ENCODE measurements at places on chromosomes 11 and 22. TPM values are rescaled to one million over a fixed set of nuclear protein-coding genes. Genes with fewer than 3 reads are reported as not detected.
A peak's percentile ranks its signal among the peaks of the same experiment; 100 is the strongest.

DNA sequence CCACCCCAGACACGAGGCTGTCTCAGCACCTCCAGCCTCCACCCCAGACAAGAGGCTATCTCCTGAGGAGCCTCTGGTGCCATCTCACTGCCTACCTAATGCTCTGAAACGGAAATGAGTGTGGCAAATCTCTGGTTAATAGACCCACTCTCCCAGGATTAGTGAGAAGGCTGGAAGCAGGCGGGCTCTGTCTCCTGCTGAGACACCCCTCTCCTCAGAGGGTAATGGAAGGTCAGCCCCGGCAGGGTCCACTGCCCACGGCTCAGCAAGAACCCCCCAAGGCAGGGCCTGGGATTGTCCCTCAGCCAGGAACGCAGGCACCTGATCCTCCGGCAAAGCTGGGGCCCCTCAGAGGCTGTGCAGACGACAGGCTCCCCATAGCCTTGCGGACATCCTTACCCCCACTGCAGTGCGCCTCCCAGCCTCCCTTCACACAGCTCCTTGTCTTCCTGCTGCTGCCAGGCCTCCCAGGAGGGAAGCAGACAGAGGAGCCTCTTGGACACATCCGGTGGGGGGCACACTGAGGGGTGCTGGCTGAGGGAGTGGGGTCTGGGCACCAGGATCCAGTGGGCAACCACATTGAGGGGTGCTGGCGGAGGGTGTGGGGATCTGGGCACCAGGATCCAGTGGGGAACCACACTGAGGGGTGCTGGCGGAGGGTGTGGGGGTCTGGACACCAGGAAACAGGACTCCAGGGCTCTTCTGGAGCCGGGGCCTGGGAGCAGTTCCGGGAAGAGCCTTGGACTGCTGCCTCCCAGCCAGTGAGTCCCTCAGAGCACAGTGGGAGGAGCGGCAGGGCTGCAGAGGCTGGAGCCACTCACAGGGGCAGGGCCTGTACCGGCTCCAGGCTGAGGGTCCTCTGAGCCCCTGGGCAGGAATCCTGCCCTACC, 13.1 kb downstream of the CHID1 start:
- DNase-seq: no peak

DNA sequence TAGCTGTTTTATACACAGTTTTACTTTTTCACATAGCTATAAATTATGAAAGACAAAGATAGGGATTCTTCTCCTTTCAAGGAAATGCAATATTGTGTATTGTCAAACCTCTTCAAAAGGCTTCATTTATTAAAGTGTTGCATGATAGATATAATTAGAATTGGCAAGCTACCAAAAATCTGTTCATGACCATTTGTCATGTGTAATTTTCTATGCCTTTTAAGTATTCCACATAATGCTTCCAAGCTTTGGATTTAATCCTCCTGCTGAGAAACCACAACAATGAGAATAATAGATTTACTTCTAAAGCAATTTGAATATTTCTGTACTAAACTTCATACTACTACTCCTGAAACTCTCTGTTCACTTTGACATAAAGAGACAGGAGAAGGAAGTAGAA, 403.2 kb upstream of the CCDC179 start:
- no peak for DNase-seq

Gene TRIM6
- total RNA-seq: not detected

- no peak for DNase-seq
Measured at GRCh38 chr11:122007601-122008071, 108.4 kb downstream of the BLID start.

- DNase-seq: no peak
Measured at GRCh38 chr22:37439347-37439746, 12.1 kb upstream of the ELFN2 start.

DNA sequence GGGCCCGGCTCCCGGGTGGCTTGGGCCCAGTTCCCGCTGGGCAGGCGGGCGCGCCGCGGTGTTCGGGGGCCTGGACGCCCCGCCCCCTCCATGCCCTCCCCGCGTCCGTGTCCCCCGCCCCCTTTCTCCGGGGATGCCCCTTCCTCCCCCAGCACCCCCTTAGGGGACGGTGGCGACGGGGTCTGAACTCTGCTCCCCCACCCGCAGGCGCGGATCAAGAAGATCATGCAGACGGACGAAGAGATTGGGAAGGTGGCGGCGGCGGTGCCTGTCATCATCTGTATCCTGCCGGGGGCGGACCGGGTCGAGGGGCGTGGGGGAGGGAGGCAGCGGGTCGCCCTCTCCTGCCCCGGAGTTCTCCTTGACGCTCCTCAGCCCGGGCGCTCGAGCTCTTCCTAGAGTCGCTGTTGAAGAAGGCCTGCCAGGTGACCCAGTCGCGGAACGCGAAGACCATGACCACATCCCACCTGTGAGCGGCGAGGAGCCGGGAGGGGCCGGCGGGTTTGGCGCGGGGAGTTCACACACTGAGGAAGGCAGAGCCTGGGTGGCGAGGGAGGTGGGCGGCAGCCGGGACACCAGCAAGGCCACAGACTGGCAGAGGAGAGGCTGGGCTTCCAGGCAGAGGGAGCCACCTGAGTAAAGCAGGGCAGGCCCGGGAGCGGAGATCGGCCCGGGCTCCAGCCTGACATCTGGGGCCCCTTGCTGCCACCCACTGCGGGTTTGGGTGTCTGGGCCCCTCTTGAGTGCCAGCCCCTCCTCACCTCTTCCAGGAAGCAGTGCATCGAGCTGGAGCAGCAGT, 546 bp downstream of the DRAP1 start:
- peak; percentile 79 for DNase-seq

GRCh38 chr11:61338783-61339489, 5.9 kb downstream of the TKFC start:
- DNase-seq: no peak

DNA sequence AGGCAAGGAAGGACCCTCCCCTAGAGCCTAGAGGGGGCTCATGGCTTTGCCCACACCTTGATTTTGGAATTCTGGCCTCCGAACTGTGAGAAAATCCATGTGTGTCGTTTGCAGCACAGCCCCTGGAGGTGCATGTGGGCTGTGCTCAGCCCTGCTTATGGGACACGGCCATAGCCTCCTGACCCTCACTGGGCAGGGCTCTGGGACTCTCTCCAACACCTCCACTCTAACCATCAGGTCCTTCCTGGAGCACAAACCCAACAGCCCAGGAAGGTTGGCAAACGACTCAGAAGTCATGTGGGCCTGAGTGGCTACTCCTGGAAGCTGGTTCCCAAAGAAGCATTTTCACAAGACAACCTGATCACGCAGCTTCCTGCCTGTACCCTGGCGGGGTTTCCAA, 144.1 kb downstream of the CTTN start:
- DNase-seq: peak; percentile 23

DNA sequence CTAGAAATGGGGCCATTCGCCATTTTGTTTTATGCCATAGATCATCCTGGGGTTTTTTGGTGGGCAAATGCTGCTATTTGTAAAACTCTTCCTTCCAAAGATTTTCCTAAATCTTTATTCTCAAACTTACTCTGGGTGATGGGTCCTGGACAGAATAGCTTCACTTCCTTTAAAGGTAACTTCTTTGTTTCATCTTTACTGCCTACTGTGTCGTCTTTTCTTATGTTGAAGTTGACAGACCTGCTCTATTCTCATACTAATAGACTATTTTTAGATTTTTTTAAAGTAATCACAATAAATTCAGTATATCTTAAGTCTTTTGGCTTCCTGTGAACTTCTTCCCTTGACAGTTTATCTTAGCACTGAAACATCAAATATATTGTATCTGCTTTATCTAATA, 98.6 kb downstream of the YAP1 start:
- DNase-seq: no peak

Gene HORMAD2
- total RNA-seq: not detected

Gene DNAJB13
- 0.22 TPM for total RNA-seq

Gene OR8G5
- total RNA-seq: not detected

DNA sequence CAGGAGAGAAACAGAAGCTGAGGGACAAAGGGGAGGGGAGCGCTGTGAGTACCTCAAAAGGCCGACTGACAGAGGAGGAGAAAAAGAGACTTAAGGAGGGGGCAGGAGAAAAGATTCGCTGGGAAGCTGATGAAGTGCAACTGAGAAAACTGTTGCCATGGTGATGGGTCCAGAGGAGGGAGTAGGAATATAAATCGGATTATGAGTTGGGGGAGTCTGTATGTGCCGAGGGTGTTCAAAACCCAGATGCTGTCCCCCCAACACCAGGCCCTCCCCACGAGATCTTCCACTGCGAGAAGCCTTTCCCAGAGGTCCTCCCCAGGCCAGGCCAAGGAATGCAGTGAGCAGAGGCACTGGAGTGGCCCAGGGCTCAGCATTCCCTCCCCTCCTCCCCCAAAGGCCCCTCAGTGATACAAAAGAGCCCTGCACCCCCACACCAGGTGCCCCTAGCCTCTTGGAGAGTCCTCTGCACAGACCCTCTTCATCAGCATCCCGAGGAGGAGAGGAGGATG, 13.7 kb upstream of the BCL9L start:
- DNase-seq: no peak

DNA sequence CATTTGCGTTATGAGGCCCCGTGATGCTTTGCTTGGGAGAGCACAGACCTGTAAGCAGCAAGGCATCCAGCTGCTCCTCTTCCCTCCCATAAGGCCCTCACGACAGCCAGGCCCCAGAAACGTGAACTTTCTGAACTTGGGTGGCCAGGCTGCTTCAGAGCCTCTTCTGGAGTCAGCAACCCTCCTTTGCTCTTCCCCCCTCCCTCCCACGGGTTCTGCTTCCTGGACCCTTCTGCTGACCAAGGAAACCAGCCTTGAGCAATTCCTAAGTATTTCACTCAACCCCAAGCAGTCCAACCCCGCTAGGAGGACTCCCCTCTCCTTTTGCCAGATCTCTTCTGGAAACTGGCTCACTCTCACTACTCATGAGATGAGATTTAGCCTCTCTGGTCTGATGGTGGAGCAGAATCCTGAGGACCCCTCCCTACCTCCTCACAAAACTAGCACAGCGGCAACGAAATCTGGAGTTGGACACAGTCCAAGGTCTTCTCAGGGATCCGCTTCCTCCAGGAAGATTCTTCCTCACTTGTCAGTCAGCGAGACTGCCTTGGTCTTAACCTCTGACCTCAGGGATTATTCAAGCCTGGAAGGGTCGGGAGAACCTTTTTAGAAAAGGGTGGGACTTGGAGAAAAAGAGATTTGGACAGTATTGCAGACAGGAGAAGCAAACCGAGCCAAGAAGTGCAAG, 86.2 kb downstream of the UBASH3B start:
- DNase-seq: no peak

Gene MOGAT2
- total RNA-seq: not detected

GRCh38 chr11:8045839-8046238, 35.2 kb upstream of the TUB start:
- DNase-seq: no peak

Gene GPHA2
- not detected for total RNA-seq

DNA sequence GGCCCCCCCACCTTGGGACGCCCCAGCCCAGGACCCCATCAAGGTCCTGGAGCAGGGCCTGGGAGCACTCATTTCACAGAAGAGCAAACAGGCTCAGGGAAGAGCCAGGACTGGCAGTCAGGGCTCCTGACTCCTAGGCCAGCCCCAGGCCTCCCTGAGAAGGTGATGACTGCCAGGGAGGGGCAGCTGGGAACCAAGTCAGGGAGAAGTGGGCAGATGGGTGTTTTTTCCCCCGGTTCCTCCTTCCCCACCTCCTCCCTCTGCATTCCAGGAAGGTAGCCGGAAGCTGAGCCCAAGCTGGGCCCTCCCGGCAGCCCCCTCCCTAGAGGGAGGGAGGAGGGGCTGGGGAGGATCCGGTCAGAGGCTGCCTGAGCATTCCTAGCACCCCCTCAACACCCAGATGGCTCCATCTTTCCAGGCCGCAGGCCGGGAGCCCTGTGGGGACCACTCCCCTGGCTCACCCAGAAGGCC, 19.6 kb downstream of the MYRF start:
- no peak for DNase-seq

- DNase-seq: no peak
Measured at GRCh38 chr11:65334696-65335295, 1.1 kb downstream of the DPF2 start.

Gene STX3
- total RNA-seq: 7.9 TPM

- DNase-seq: no peak
Measured at GRCh38 chr11:64476881-64477280, 114.1 kb upstream of the SLC22A12 start.

- DNase-seq: no peak
Measured at GRCh38 chr11:117752721-117753237, 44.2 kb downstream of the DSCAML1 start.

Gene VSIG10L2
- total RNA-seq: not detected

DNA sequence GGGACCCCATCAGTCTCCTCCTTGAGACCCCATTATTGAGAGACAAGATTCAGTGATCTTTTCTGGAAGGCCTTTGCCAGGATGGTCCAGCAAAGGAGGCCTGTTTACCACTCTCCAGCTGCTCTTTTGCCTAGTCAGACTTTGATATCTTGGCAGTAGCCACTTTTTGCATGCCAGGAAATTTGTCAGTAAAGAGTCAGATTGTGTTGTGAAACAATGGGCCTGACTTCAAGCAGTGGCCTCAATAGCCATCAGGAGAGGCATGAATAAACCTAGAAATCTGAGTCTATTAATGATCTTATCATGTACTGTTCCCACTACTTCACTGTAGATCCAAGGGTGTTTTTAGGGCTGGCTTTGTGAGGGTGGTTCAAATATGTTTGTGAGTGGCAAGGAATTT, 479.4 kb downstream of the JRKL start:
- no peak for DNase-seq

Gene SMTNL1
- total RNA-seq: not detected

DNA sequence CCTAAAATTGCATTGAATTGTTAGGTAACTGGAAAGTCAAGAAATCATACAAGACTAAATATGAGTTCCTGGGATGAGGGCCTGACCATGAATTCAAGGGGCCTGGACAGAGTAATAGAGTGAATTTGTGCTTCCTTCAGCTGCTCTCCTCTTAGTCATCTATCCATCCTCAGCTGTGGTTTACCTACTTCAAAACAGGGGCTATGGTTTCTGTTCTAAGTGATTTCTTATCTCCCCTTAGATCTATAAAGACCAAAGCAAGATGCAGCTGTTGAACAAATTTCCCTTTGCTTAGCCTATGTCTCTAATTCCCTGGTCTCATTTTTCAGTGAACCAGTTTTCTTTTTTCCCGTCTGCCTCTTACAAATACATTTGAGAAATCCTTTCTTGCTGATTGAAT, 428.5 kb downstream of the FAM181B start:
- DNase-seq: no peak

Gene APOA5
- total RNA-seq: not detected

- peak; percentile 90 for DNase-seq
Measured at GRCh38 chr22:46734830-46735453, 3.1 kb downstream of the CERK start.

DNA sequence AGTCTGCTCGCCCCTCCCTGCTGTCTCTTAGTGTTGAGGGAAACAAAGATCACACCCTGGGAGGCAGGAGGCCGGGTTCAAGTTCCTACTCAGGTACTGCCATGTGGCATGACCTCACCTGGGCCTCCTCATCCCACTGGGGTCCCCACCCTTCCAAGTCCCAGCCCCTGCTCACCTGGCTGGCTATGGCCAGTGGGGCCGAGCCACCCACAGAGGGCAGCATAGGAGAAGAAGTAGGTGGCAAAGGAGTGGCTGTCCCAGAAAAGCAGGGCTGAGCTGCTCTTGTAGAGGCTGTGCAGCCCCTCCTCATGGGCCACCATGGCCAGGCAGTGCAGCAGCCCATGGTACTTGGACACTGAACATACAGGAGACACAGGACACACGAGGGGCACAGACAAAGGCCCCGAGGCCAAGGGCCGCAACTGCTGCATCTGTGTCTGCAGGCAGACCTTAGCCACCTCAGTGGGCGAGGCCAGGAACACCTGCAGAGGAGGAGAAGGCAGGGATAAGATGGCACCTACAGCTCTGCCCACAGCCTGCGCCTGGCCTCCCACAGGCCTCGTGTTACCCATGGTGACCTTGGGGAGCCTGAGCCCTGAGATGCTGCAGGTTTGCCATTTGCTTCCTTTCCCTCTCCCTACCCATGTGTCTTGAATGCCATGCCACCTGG, 50.6 kb upstream of the MPEG1 start:
- DNase-seq: peak; percentile 84

- DNase-seq: peak; percentile 82
Measured at GRCh38 chr11:61516675-61517572, 8.4 kb downstream of the LRRC10B start.
